ENCODE measurements at places on chromosomes 11 and 22.

GRCh38 chr11:11076879-11077278 is 219.0 kb upstream of the ZBED5 start:
- no peak for DNase-seq

GRCh38 chr11:16001899-16002426 is 354.4 kb downstream of the SOX6 start:
- DNase-seq: no peak

DNA sequence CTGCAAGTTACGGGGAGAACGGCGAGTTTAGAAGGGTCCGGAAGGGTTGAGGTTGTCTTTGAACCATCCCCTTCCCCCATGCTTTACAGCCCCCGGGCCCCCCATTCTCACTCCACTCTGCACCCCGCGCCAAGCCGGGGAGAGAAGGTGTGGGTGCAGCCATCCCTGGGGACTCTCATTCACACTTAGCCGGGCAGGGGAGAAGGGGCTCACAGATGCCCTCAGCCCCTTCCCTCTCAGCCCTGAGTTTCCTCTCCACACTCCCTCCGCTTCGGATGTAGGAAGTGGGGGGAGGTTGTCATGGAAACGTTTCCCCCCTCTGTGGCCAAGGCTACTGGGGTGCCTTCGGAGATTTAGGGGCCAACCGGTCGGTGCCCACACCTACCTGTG is 334 bp downstream of the CADM1 start:
- no peak for DNase-seq

DNA sequence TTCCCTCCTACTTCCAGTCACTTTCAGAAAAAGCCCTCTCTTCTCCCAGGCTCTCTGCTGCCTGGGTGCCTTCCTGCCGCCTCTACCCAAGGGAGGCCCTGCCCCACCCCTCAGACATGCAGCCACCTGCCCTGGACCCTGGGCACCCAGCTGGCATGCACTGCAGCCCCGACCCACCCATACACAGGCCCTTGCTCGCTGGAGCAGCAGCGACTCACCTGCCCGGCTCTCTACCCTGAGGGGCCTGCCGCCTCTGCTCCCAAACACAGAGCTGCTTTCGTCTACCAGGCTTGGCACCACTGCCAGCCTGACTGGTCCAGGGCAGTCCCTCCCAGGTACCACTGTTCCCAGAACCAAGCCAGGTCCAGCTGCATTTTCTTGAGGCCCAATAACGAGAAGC is 1.2 kb upstream of the TSSK2 start:
- no peak for DNase-seq

- peak; percentile 64 for DNase-seq
These were observed 35.8 kb downstream of the SC5D start for GRCh38 chr11:121328176-121328966.

- no peak for DNase-seq
These were observed 10.5 kb upstream of the CHRM1 start for GRCh38 chr11:62931499-62932278.

DNA sequence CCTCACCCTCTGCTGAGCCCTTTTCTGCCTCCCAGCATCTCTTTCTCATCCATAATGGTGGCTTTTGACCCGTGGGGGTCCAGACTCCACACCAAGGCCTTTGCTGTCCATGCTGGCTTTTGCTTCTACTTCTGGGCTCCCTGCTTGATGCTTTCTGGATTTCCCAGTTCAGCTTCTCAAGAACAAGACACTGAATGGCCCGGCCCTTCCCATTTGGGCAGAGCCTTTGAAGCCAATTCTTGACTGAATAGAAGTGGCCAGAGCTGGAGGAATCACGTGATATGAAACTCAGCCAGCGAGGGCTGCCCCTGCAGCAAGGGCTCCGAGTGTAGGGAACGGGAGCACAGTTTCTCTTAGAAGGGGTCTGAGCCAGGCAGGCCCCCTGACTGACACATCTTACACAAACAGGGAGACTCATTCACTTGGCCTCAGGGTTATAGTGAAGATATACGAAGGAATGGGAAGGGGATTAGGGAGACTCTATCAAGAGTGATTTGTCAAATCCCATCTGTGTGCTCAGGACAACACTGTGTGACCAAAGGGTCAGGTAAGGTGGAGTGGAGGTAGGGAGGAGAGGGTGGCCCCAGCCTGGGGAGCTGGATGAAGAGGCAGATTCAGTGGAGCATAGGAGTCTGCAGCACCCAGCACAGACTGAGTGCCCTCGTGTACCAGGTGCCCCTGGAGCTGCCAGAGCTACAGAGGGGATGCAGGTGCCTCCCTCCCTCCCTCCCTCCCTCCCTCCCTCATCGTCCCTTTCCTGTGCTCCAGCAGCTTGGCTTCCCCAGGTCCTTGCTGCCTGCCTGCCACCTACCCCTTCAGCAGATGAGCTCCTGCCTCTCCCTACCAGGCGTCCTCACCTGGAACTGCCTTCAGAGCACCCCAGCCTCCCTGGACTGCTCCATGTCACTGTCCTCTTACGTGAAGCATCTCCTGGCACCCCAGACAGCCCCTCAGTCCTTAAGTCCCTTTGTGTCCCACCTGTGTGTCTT is 106.0 kb downstream of the TRIM29 start:
- DNase-seq: no peak

DNA sequence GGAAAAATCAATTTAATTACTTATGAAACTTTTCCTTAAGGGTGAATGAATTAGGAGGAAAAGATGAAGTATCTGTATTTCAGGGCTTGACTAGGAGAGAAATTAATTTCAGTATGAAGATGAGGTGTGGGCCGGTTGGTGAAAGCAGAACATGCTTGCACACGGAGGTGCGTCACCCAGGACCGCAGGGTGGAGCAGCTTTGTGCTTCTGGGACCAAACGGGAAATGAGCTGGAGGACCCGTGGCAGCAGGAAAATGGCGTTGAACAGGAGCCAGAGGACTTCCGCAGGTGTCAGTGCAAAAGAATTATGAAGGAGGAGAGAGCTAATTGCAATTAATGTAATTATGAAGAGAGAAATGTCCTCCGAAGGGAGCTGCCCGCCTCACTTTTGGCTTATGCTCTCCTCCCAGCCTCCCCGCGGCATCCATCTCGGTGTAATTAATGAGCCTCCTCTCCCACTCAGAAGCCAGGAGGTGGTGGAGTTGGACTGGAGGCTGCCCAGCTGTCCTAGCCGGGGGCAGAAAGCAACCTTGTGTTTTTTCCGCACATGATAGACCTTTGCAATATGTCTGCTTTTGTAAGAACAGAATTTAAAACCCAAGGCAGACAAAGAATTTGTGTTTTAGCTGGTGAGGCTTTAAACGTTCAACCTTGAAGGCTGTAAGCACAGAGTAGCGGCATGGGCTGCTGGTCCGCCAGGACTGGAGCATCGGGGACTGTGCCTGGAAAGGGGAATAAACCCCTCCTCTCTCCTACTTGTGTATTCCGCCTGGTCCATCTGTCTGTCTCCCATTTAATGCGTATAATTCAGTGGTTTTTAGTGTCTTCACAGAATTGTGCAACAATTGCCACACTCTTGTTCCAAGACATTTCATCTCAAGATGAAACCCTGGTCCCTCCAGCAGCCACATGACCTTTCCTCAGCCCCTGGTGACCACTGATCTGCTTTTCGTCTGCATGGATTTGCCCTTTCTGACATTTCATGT is 180.6 kb downstream of the TBC1D22A start:
- DNase-seq: no peak

- no peak for DNase-seq
These were observed 4.7 kb upstream of the DGAT2 start for GRCh38 chr11:75763846-75764245.

- DNase-seq: no peak
These were observed 344.9 kb downstream of the BRD1 start for GRCh38 chr22:49482811-49483210.

GRCh38 chr11:112555491-112556364 is 295.1 kb upstream of the PLET1 start:
- DNase-seq: peak; percentile 57

- no peak for DNase-seq
These were observed 35.7 kb downstream of the KCNJ4 start for GRCh38 chr22:38419121-38419857.

DNA sequence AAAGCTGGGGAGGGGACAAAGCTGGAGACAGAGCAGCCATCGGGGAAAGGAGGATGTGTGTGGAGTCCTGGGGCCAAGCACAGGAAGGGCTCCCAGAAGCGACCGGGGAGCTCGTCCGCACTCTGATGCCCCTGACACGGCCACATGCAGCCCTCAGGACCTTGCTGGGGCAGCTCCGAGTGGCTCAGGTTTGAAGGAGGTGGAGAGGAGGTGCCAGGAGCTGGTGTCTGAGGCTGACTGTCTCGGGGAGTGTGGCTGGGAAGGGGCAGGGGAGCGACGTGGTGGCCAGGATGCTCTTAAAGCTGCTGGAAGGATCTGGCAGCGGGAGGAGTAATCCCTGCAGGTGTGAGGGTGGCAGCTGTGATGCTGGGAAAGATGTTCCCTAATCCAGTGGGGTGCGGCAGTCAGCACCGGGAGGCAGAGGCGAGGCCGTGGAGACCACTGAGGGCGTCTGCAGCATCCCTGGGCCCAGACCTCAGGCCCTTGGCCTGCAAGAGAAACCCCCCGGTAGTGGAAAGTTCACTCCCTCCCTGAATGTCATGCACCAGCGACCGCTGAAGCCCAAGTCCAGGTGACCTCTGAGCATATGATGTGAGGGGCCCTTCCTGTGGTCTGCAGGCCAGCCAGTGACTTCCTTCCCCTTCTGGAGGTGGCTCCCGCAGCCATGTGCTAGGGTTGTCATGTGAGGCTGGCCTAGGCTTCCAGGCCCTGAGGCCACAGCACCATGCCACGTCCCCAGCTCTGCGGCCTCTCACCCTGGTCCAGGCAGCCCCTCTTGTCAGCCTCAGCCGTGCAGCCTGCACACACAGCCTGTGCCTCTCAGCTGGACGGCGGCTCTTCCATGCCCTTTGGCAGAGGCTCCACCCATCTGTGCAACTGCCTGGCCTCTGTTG is 17.2 kb upstream of the CTSD start:
- no peak for DNase-seq

- no peak for DNase-seq
These were observed 245.9 kb upstream of the FAT3 start for GRCh38 chr11:91978747-91979146.

DNA sequence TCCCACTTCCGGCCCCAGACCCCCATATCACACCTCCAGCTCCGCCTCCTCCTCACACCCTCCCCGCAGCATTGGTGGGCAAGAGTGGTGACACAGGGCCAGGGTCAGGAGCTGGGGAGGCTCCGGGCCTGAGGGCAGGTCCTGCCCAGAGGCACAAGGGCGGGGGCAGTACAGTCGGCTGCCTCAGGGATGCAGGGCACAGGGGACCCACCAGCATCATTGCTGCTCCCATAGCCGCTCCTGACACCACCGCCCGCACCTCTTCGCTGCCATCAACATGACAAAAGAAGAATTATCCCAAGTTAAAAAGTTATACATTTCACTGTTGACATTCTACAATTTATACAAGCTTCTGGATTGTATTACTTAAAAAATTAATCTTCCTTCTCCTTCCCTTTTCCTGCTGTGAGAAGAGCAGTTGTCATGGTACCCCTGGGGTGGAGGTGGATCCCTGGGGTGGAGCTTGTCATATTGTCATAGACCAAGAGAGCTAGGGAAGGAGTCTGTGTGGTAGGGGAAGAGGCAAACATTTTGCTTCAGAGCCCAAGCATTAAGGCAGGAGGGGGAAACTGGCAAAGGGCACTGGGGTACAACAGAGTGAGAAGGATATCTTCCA is 4.1 kb downstream of the SBF2 start:
- no peak for DNase-seq

DNA sequence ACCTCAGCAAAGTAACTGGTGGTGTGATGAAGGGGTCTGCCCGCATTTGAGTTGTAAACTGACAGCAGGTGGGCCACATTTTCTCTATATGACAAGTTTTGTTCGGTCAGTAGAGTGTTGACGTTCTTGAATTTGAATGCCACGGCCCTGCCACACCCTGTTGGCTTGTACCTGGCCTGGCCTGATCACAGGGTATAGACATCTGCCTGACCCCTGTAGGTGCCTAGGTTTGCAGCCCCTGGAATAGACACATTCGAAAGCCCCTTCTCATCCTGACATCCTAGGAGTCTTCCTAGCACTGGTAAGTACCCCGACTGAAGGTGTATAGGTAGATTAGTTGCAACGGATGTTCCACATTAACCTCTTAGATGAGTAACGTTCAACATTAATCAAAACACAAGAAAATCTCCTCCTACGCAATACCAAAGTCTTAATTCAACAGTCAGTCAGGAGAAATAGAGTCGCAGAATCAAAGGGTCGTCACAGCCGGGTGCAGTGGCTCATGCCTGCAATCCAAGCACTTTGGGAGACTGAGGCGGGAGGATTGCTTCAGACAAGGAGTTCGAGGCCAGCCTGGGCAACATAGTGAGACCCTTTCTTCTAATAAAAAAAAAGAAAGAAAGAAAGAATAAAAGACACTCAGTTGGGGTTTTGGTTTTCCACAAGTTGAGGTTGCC is 43.6 kb upstream of the CD5 start:
- DNase-seq: no peak

GRCh38 chr22:39297490-39298240 is 21.8 kb downstream of the RPL3 start:
- no peak for DNase-seq

- DNase-seq: no peak
These were observed 36.6 kb downstream of the RPL27A start for GRCh38 chr11:8719211-8719649.

DNA sequence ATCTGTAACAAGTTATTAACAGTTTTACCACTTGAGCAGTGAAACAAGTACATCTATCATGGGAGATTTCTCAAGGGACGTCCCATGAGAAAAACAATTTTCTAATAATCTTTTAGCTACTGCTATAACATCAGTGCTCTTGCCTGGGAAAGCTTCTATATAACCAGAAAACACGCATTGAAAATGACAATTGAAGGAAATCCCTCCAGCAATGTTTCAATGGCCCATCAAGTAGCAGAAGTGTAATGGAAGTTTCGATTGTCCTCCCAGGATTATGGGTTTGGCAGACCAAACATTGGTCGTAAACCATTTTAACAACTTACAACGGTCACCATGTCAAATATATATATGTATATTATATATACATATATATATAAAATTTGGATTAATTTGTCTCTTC is 8.0 kb upstream of the PRR33 start:
- DNase-seq: no peak

GRCh38 chr11:87176044-87176443 is 138.3 kb downstream of the TMEM135 start:
- no peak for DNase-seq

DNA sequence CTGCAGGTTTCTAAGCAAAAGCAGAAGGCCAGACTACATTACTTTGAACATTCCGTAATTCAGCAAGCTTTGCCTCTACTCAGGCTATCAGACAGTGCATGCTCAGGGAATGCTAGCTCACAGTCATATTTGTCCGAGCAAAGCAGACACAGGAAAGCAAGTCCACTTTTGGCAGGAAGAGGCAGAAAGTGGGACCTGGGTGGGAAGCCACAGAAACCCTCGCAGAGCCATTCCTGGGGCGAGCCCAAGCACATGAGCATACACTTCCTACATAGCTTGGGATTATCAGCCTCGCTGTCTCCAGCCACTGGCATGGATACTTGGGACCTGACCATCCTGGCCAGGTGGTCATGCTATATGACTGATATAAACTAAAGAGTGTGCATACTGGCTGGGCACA is 113.3 kb downstream of the TRIM29 start:
- no peak for DNase-seq

DNA sequence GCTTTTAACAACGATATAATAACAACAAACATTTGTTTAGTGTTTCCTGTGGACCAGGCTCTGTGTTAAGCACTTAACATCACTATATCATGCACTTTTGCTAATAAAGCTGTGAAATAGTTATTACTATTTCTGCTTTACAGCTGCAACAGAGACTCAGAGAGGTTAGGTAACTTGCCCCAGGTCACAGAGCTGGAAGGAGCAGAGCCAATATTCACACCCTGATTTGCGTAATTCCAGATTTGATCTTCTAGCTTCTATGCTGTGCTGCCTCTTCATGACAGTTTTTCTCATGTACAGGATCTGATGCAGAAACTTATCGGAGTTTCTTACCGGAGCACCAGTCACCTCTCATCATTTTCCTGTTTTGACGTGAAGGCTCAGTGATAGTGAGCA is 33.6 kb upstream of the EHF start:
- no peak for DNase-seq

Data from naive thymus-derived CD8-positive, alpha-beta T cell (primary cell).